ENCODE measurements at places on chromosomes 7 and 10.

DNA sequence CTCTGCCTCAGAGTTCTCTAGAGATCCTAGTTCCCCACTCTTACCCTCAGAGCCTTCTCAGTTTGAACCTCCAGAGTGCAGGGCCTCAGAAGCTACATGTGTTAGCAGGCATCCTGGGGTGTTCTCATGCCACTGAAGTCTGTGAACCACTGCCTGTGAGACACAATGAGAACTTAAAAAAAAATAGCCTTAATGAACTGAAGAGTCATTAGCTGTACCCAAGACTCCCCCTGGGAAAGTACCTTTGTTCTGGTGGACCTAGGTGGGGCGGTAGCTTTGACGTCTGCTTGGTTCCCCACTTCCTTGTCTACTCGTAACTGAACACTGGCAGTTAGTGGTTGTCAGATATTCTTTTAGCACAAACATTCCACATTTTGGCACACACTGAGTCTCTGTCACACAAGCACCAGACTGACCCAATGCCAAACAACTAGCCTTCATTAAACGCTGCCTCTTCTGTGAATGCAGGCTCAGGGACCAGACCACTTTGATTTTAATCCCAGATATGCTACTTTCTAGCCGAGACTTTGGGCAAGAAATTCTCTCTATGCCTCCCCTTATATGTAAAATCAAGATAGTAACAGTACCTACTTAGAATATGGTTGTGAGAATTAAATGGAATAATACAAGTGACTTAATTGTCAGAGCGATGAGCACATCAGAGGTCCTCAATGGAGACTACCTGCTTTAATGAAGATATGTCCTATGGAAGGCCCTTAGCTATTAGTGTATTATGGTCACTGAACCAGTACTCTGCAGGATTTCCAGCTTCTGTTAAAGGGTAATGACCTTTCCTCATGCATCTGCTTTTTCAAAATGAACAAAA is 75.3 kb upstream of the CC2D2B start:
- no peak for DNase-seq

GRCh38 chr7:25843467-25843866 is 308.5 kb upstream of the NFE2L3 start:
- no peak for DNase-seq

DNA sequence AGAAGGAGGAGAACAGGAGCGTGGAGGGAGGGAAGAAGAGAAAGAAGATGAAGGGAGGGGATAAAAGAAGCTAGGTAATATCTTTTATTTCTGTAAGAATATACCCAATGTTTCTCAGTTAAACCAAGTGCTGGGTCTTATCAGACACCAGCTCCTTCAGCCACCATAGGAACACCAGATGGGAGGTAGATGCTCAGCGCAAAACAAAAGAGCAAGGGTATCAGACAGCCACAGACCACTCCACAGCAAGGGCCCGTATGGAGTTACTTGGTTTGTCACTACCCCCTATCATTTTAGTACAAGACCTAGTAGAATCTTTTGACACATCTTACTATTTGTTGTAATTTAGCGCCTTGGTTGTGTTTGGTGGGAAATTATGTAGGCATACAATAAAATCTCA is 65.9 kb upstream of the FAM133B start:
- no peak for DNase-seq

- DNase-seq, result no peak
These were observed 313.4 kb downstream of the CXCL12 start for GRCh38 chr10:44071479-44071878.

DNA sequence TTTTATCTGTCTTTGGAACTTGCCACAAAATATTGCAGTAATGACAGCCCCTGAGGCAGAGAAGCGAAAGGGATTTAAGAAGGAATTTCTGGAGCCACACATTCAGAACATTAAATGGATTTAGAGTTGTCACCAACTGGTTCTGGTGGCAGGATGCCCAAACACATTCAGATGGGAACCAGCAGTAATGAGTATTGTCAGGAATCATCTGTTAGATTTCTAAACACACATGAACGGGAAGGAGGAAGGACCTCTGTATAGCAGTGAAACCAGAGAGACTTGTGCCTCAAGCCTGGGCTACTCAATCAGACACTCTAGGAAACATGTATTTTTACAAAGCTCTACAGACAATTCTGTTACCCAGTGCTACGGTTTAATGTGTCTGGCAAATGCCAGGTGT is 103.8 kb upstream of the CCNY start:
- DNase-seq, result no peak

All from stimulated activated CD8-positive, alpha-beta memory T cell treated with anti-CD3 and anti-CD28 coated beads, Interleukin-4, amount 100 ng/mL, for 4 hours (primary cell).